ENCODE measurements at places on chromosomes 1 and 21.

- no peak for DNase-seq
Measured at GRCh38 chr21:43658769-43659135, 536 bp downstream of the HSF2BP start.

GRCh38 chr1:35507947-35508346 lies 49.3 kb downstream of the KIAA0319L start:
- no peak for DNase-seq

DNA sequence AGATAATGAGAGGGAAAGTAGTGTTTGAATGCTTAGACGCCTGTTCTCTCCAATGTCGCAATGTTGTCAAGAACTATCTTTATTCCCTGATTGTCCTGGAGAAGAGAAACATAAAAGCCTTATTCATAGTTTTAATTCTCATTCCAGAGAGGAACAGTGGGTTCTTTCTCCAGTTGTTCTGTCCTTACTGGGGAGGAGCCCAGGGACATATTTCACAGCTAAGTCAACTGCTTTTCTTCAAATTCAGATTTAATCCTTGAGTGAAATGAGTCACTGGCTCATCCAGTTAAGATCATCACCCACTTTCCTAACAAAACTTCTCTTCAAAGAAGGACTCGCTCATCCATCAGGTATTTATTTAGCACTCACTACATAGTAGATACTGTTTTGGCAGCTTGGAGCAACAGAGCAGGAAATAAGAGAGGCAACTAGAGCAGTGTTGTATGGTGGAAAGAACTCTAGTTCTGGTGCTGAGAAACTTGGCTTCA lies 365.7 kb upstream of the USP24 start:
- DNase-seq: no peak

GRCh38 chr1:162070825-162071224 lies 1.3 kb downstream of the NOS1AP start:
- no peak for DNase-seq

- DNase-seq: no peak
Measured at GRCh38 chr1:43705334-43705733, 2.0 kb upstream of the ST3GAL3 start.

DNA sequence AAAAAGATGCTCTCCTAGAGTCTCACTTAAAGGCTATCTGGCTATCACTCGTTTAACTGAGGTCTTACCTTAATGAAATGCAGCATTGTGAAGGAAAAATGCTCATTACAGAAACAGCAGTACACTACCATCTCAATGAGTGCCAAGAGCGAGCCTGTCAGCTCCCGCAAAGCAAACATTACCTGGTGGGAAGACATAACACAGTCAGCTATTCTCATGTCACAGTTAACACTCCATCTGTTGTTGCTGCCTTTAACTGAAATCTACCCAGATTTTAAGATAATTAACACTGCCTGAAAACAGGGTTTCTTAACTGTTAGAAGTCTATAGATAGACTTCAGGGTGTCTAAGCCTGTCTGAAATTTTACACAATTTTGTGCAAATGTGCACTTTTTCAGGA lies 39.1 kb downstream of the PCSK9 start:
- DNase-seq: no peak

DNA sequence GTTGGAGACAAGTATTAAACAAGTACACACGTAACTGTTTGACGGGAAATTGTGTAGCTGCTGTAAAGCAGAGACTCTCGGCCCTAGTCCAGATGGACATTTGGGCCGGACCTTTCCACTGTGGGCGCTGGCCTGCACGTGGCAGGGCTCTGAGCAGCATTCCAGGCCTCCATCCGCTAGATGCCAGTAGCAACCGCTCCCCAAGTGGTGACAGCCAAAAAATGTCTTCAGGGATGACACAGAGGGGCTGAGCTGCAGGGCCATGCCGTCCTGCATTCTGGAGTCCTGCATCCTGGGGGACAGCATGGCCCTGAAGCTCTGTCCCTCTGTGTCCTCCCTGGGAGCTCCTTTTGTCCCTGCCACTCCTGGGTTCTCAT lies 24.8 kb downstream of the A3GALT2 start:
- no peak for DNase-seq

DNA sequence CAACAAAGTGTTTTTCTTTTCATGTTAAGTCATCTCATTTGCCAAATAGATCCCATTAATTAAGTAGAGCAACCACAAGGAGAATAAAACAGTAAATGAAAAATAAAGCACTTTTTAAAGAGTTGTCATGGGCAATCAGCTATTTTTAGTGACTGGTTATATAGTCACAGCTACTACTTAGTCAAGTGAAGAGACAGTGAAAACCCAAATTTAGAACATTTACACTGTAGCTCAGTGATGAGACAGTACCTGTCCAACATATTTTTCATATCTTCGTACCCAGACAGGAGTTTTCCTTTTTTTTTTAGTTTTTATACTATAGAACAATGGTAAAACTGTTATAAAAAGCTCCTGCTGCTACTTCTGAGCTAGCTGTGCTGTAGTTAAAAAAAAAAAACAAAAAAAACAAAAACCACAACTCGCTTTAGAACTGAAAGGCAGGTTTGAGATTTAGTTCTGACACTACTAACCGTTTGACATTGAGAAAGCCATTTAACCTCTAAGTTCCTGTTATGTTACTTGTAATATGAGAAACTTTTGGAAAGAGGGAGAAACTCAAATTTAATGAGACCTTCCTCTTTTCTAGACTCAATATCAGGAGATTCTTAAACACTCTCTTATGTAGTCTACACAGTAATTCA lies 777.5 kb downstream of the ADGRL2 start:
- no peak for DNase-seq

- no peak for DNase-seq
Measured at GRCh38 chr1:66778969-66779368, 22.1 kb downstream of the INSL5 start.

DNA sequence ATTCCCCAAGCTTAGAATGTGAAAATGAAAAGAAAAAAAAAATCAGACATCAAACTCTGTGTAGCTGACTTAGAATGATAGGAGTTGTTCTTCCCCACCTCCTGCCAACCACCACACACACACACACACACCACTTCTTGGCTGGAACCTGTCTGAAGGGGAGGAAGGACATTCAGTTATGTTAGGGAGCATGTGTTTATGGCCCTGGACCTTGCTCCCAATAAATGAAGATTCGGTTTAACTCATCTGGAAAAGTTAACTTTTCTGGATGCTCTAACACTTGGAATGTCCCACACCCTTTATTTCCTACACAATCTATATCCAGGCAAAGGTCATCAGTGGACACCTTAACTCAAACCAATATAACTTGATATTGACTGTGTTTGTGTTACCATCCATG lies 112.4 kb downstream of the DAB1 start:
- DNase-seq: no peak

DNA sequence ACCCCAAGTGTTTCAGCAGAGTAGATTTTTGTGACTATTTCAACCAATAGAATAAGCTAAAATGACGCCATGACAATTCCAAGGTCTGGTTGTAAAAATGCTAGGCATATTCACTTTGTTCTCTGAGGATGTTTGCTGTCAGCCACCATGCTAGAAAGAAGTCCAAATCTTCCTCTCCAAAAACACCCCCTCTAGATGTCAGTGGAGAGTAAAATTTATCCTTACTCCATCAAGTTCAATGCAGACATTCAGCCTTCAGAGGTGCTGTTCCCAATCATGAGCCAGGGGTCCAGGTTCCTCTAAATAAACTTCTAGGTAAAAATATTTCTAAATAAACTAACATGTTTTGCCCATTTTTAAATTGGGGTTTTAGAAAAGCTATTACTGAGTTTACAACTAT lies 395.4 kb upstream of the ADAMTS5 start:
- no peak for DNase-seq

- DNase-seq: no peak
Measured at GRCh38 chr1:48462716-48463302, 9.2 kb downstream of the SPATA6 start.

- no peak for DNase-seq
Measured at GRCh38 chr1:10803971-10804820, 7.8 kb upstream of the CASZ1 start.

GRCh38 chr1:161497961-161498360 lies 7.3 kb upstream of the FCGR2A start:
- DNase-seq: no peak

DNA sequence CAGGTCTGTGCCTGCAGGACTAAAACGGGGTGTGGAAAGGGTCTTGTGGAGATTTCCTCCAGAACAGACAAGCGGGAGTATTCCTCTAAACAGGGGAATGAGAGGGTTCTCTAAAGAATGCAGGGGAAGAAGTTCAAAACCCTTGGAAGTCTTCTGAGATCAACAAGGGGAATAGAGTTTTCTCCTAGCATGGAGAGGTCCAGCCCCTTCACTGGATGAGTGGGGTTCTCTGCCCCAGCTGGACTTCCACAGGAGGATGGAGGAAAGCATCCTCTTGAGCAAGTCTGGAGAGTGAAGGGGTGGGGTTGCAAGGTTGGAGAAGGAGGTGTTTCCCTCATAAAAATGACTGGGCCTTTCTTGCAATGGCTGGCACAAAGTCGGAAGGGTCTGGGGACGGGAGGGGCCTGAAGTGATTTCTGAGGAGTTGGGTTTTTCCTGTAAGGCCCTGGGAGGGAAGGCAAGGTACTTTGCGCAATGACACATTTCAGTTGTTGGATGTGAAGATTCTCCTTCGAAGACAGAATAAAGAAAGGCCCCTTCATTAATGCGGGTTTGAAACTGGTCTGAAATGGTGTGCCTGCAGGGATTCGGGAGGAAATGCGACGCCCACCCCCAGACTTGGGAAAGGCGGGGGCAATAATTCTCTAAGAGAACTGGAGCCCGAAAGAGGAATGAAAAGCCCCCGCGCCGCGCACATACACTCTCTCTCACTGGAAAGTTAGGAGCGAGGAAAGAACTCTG lies 884 bp downstream of the SPATA6 start:
- no peak for DNase-seq

DNA sequence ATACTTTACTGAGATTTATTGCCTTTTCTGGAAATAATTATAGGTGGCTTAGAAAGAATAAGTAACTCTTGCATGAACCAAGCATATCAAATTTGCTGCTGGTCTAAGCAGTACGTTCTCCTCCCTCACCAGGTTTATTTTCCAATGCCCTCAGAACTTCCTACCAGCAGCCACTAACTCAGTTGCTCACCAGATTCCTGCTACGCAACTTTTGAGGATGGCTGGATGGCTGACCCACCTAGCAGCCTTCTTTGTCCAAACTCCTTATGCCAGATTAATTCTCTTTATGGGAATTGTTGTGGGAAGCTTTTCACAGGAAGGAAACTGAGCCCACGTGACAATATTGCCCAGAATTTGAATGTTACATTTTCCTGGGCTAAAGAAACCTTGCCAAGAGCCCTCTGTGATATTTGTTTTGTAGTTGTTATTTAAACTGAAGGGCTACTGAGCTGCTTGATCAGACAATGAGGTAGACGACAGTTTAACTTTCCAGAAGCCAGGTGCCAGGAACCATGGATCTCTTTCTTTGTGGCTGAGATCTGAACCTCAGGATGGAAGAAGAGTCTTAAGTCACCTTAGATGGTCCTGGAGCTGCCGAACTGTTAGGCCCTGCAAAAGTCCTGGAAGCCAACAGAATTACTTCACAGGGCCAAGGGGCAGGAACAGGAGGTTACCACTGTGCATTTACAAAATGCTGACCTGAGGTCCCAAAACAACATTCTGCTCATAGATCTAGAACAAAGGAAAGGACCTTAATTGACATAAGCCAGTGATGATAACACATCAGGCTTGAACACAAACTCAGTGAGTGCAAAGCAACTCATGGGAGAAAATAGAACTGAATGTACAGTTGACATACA lies 85.5 kb upstream of the ATP1A1 start:
- DNase-seq: no peak

DNA sequence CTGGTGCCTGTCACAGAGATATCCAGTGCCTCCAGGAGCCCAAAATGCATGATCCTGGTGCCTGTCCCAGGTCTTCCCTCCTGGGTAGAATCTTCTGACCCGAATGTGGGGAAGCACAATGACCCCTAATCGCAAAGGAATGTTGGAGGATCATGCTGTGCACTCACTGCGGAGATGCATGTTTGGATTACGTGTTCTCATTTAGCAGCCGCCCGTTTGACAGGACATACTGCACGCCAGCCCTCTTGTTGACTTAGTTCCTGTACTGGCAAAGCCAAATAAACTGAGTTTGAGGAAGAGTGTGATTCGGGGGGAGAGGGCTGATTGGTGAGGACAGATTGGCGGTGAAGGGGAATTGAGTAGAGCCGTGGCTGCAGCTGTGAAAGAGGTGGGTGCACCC lies 85.9 kb upstream of the SIM2 start:
- DNase-seq: no peak

GRCh38 chr1:183962903-183963302 lies 74.6 kb downstream of the COLGALT2 start:
- DNase-seq: no peak

DNA sequence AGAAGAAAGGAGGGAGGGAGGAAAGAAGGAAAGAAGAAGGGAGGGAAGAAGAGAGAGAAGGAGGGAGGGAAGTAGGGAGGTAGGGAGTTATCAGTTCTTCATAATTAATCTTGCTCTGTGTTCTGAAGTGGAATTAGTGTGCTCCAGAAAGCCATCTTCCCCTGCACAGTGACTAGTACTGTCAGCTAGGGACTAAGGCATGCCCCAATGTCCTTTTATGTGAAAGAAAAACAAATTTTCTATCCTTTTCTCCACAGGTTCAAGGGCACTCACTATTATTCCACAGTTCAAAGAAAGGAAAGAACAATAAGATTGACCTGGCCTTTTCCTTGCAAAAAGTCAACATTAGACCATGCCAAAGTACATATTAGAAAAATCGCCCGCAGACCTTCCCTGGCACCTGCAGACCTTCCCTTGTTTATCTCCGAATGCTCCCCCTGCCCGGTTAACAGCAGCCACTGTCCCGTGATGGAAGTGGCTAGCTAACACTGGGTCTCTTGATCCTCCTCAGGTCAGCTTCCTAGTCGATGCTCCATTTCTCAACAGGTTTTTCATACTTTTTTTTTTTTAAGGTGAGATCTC lies 107.2 kb upstream of the EDEM3 start:
- no peak for DNase-seq

- DNase-seq: no peak
Measured at GRCh38 chr1:25679171-25679570, 62.6 kb downstream of the MAN1C1 start.

- DNase-seq: no peak
Measured at GRCh38 chr1:192967211-192967877, 91.8 kb downstream of the UCHL5 start.

DNA sequence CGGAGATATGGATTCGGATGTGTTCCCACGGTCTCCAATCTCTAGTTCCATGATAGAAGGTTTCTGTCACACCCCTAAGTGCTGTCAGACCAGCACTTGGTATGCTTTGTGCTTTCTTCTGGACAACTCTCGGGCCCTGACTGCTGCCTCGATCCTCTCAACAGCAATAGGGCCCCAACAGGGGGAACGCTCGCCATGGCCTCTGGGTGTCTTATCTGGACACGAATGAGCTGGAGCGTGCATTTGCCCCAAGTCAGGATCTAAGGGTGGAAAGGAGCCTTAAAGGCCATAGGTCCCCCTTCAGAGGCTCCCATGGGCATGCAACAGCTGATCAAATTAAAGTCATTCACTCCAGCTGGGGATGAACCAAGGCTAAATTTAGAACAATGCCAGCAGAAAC lies 76.8 kb downstream of the TCP10L start:
- DNase-seq: no peak

Data from NCI-H2107 (cell line).